ENCODE measurements at places on chromosomes 11 and 22.

DNA sequence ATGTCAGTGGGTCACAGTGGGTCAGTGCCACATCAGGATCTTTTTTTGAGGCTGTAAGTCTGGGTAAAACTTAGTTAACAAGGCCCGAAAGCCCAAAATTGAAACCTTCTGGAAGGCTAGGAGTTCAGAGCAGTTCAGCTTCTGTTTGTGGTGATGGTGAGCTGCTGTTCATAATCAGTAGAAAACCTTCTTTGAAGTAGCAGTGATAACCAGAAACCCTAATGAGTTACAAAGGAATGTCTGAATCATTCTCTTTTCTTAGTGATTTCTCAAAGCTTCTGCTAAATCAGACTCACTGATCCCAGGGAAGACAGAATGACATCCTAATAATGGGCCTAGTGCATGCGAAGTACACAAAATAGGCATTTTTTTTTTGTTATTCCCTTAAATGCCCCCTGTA, 124.7 kb downstream of the PARVA start:
- DNase-seq = no peak

DNA sequence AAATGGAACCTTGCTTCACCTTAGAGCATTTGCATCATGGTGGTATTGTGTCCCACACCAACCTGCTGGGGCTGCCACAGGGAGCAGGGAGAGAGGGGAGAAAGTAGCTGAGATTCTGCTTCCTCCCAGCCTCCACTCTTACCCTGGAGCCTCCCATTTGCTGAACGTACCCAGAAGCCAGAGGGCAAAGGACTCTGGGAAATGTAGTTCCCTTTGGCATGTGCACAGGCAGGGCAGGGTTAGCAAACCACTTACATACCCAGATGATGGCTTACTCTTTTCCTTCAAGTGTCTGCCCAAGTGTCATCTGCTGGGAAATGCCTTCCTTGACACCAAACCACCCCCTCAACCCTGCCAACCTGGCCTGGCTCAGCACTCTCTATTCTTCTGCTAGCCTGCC, 16.9 kb downstream of the SMIM38 start:
- peak; percentile 8 for DNase-seq

- no peak for DNase-seq
Measured at GRCh38 chr22:45430871-45431270, 17.4 kb downstream of the RIBC2 start.

GRCh38 chr11:122202951-122203456, 87.0 kb upstream of the BLID start:
- peak; percentile 42 for DNase-seq

DNA sequence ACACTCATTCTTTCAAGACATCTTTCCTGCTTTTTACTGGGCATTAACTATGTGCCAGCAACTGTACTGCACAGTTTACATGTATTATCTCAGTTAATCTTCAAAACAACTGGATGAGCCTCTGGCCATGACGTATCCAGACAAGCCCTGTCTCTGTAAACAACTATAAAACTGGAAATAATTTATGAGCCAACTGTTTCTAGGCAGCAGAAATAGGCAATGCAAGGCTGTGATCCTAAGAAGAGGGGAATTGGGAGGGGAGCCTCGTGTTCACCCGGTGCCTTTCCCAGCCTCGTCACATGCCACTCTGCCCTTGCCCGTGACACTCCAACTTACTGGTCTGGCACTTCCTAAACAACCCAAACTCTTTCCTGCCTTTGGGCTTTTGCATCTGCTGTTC, 82.8 kb downstream of the FBXO7 start:
- DNase-seq = no peak

- no peak for DNase-seq
Measured at GRCh38 chr11:13206086-13206640, 71.4 kb upstream of the BMAL1 start.

- no peak for DNase-seq
Measured at GRCh38 chr11:64083398-64084080, 47.8 kb downstream of the FLRT1 start.

GRCh38 chr11:32400196-32400595, 35.1 kb downstream of the WT1 start:
- DNase-seq = no peak

DNA sequence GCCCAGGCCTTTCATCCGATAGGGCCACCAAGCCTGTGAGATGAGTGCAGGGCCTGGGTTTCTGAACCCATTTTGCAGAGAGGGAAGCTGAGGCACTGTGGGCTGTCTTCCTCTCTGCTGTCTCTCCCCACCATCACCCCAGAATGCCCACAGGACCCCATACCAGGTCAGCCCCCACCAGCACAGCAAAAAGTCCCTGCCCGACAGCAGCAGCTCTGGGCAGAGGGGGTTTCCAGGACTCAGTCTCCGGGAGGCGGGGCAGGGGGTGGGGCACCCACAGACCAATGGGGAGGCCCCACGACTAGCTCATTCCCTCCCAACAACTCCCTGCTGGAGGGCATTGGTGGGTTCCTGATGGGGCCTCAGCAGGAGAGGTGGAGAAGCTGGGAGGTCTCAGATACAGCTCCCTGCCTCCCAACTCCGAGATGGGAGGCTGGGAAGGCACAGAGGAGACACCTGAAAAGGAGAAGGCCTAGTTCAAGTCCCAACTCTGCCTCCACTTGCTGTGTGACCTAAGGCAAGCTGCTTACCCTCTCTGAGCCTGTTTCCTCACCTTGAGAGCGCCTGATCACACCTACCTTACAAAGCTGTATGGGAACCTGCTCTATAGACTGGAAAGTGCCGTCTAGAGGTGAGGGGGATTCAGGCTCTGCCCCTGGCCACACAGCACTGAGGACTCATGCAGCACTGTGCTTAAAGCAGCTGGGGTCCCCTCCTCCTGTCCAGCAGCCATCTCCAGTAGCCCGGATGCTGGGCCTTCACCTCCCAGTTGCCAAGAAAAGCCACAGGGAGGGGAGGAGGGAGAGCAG, 3.5 kb downstream of the CBX7 start:
- no peak for DNase-seq
